ENCODE measurements at places on chromosomes 7 and 10.
A peak's percentile ranks its signal among the peaks of the same experiment; 100 is the strongest.

DNA sequence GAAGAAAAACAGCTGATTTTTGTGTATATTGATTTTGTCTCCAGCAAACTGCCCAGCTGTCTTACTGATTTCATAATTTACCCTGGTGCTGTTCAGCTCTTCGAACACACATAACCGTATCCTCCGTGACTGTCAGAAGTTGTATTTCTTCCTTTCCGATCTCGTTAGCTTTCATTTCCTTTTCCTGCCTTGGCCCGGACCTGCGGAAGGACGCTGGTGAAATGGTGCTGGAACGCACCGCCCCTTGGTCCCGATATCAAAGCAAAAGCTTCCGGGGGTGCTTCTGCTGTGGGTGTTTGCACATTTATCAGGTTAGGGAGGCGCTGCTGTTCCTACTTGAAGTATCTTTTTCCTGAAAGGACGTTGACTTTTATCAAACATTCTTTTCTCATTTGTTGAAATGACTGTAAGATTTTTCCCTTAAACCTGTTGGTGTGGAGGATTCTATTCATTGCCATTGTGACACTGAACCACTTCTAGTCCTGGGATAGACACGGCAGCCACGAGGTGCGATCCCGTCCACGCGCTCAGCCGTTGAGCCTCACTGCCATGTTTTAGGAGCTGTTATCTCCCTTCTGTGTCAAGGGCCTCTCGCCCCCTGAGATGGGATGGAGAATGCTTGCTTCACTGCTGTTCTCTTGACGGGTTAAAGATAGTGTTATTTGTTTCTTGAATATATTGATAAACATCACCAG lies 72.6 kb downstream of the FOXL3 start:
- DNase-seq = peak; percentile 49

DNA sequence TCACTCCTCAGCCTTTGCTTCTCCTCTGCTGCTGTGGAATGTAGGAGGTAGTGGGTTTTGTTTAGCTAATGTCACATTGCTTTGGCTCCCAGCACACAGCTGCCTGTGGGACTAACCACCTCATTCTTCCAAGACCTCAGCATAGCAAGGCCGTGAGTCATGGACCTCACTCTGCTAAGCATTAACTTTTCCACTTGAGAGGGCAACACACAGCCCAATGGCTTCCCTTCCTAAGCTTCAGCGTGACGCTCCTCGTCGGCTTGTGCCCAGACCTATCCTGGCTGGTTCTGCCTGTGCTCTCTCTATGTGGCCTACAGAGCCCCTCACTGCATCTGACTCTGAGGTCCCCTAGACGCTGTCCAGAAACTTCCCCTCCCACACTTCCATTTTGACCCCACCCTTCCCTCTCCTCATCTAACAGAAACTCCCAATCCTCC lies 23.3 kb downstream of the MYOF start:
- no peak for DNase-seq

- DNase-seq = no peak
Observed at GRCh38 chr10:119908166-119908565, 15.6 kb downstream of the SEC23IP start.

DNA sequence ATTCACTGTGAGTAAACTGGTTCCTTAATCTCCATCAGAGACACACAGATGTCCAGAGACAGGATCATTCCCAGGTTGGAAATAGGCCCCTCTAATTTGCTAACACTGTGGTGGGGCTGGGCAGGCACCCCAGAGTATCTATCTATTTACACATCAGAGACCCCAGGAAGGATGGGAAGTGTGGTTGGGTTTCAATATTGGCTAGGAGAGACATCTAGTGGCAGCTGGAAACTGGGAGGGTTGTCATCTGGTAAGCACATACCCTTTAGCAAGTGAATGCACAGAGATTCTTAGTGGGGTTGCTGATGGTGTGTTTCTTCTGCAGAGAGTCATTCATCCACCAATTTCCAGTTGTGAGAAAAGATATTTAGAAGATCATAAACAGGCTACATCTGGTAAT lies 36.0 kb upstream of the NRG3 start:
- DNase-seq = no peak

DNA sequence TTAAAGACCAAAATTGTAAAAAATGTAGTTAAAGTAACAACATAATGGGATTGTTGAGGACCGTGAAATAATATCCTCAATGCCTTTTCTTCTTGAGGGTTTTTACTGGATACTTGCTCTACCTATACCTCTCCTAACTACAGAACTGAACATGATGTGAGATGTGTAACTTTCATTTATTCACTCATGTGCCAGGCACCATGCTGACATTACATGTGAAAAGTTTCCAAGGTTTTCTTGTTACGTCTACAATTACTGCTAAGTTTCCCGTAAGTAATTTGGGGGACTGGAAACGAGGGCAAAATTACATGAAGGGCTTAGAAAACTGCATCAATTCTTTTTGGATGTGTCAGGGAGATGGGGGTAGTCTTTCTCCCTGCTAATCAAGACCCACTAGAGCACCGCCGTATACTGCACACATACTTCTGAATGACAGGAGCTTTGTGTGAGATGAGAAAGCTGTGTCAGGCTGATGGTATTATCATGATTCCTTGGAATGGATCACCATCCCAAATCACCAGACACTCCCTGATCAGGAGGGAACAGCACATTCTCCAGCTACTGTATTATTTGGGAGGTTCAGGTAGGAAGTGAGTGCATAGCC lies 41.8 kb downstream of the PTPRZ1 start:
- DNase-seq = no peak

GRCh38 chr10:8444630-8445029 lies 390.1 kb downstream of the GATA3 start:
- peak; percentile 40 for DNase-seq

GRCh38 chr10:62000037-62000603 lies 98.6 kb downstream of the ARID5B start:
- no peak for DNase-seq

Measured in activated T-cell treated with anti-CD3 and anti-CD28 coated beads, Interleukin-2, amount 50 U/mL, for 48 hours (primary cell).